ENCODE measurements at places on chromosomes 2 and 18. TPM values are rescaled to one million over a fixed set of nuclear protein-coding genes. Genes with fewer than 3 reads are reported as not detected.

- DNase-seq, result no peak
Observed at GRCh38 chr2:12730265-12730664, 13.5 kb downstream of the TRIB2 start.

The C1QL2 gene
- not detected for total RNA-seq

GRCh38 chr18:37346048-37346447, 219.6 kb downstream of the CELF4 start:
- DNase-seq, result no peak

GRCh38 chr2:241795021-241795999, 13.7 kb upstream of the NEU4 start:
- DNase-seq, result no peak

GRCh38 chr2:214989187-214989586, 149.2 kb downstream of the ABCA12 start:
- DNase-seq, result no peak

DNA sequence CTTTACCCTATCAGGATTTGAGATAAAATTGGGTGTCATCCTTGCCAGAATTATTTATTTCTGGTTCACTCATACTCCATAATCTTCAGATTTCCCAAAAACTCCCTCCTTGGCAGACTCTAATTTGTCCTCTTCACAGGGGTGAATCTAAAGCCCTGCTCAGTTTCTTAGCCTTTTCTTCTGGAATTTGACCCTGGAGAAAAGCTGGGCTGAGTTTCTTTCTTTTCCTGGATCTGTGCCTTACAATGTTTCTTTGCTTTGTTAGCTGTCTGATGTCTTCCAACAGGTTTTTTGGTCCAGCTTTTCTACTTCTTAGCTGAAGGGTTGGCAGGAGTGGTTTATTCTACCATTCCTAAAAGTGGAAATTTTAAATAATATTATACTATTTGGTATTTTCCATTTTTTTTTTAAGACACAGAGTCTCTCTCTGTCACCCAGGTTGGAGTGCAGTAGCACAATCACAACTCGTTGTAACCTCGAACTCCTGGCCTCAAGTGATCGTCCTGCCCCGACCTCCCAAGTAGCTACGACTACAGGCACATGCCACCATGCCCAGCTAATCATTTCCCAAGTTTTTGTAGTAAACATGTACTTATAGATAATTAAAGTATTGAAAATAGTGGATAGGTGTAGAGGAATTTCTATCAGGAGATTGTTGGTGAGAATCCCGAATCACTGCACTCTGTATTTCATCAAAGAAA, 138.4 kb upstream of the TWIST2 start:
- no peak for DNase-seq
